Smooth muscle cell of trachea (primary cell): ENCODE measurements at places on chromosomes 5 and 9. TPM values are rescaled to one million over a fixed set of nuclear protein-coding genes. Genes with fewer than 3 reads are reported as not detected.

The ARRDC3 gene
- total RNA-seq, result 90.8 and 110 TPM in 2 replicates

The PITX1 gene
- total RNA-seq, result 3.6 and 12.6 TPM in 2 replicates

The PCDHB4 gene
- total RNA-seq, result 0.15 and 0.17 TPM in 2 replicates

The ZDHHC11B gene
- 0.29 TPM in 1 of 2 replicates, not detected in the other for total RNA-seq

The CDKN2B-AS1 gene
- 4.5 and 10.9 TPM in 2 replicates for total RNA-seq

The PPP1R2B gene
- under 0.01 and 0.15 TPM in 2 replicates for total RNA-seq

The CDKN2A gene
- 32.0 and 39.5 TPM in 2 replicates for total RNA-seq

The SLC25A2 gene
- total RNA-seq, result 0.50 and 1.0 TPM in 2 replicates

The GABRA1 gene
- not detected in 2 replicates for total RNA-seq

The OR13C9 gene
- total RNA-seq, result not detected in 2 replicates

The KLF4 gene
- total RNA-seq, result 27.2 and 60.2 TPM in 2 replicates

The GRXCR2 gene
- not detected in 2 replicates for total RNA-seq

The FOXD4L4 gene
- 0.17 and 0.29 TPM in 2 replicates for total RNA-seq

The CEL gene
- under 0.01 and 0.66 TPM in 2 replicates for total RNA-seq

The TMEM232 gene
- 7.0 and 7.6 TPM in 2 replicates for total RNA-seq

The TMEM174 gene
- not detected in 2 replicates for total RNA-seq

The MRPS27 gene
- total RNA-seq, result 86.7 and 100 TPM in 2 replicates

The DBH gene
- not detected in 2 replicates for total RNA-seq

The CPEB4 gene
- total RNA-seq, result 13.8 and 16.0 TPM in 2 replicates

The HTR1A gene
- total RNA-seq, result not detected in 2 replicates

The MED10 gene
- 10.6 and 11.7 TPM in 2 replicates for total RNA-seq

The SLC35A4 gene
- total RNA-seq, result 23.2 and 24.4 TPM in 2 replicates

The LTC4S gene
- 1.3 TPM in 1 of 2 replicates, not detected in the other for total RNA-seq

The TAF11L10 gene
- total RNA-seq, result not detected in 2 replicates

The CDH6 gene
- 61.4 and 77.2 TPM in 2 replicates for total RNA-seq

The IL9 gene
- not detected in 2 replicates for total RNA-seq

The SIT1 gene
- total RNA-seq, result 0.29 TPM in 1 of 2 replicates, not detected in the other

The EIF4E1B gene
- total RNA-seq, result not detected in 2 replicates

The COL23A1 gene
- under 0.01 and 0.15 TPM in 2 replicates for total RNA-seq

The TSPAN17 gene
- 33.7 and 45.7 TPM in 2 replicates for total RNA-seq

The ANKRD31 gene
- total RNA-seq, result under 0.01 and 0.29 TPM in 2 replicates

The PPP3R2 gene
- not detected in 2 replicates for total RNA-seq

The CLK4 gene
- total RNA-seq, result 21.3 and 25.6 TPM in 2 replicates

The F2RL2 gene
- total RNA-seq, result 27.6 and 42.3 TPM in 2 replicates

The S1PR3 gene
- 12.8 and 30.9 TPM in 2 replicates for total RNA-seq

The TAF11L5 gene
- not detected in 2 replicates for total RNA-seq

The TEX48 gene
- total RNA-seq, result not detected in 2 replicates

The PCA3 gene
- total RNA-seq, result not detected in 2 replicates

The CCDC180 gene
- total RNA-seq, result 0.99 and 5.5 TPM in 2 replicates

The CAMK2A gene
- total RNA-seq, result 1.5 and 3.8 TPM in 2 replicates
